Activated CD8-positive, alpha-beta memory T cell treated with anti-CD3 and anti-CD28 coated beads for 1 hour (primary cell): ENCODE measurements at places on chromosomes 16 and 17.
A peak's percentile ranks its signal among the peaks of the same experiment; 100 is the strongest.

- DNase-seq: no peak
Observed at GRCh38 chr17:33751702-33752065, 458.6 kb upstream of the ASIC2 start.

- no peak for DNase-seq
Observed at GRCh38 chr17:14760719-14761411, 460.0 kb downstream of the HS3ST3B1 start.

GRCh38 chr17:164303-165235 lies 16.9 kb downstream of the DOC2B start:
- DNase-seq: peak; percentile 15

DNA sequence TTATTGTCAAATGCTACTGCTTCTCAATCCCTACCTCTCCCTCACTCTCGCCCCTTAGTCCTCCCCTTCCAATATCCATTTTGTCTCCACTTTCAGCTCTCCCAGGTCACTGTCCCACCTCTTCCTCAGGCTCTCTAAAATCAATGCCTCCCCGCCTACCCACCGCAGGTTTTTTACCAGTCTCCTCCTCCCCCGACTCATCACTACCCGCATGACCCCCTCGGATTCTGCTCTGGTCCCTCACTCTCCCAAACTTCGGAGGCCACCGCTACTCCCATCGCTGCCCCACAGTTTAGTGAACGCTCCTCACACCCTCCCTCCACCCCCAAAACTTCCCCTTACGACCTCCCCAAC lies 513 bp downstream of the CRLF3 start:
- no peak for DNase-seq

GRCh38 chr17:81049372-81049911 lies 14.5 kb downstream of the BAIAP2 start:
- DNase-seq: no peak

- no peak for DNase-seq
Observed at GRCh38 chr17:47222047-47222446, 12.9 kb downstream of the MYL4 start.

DNA sequence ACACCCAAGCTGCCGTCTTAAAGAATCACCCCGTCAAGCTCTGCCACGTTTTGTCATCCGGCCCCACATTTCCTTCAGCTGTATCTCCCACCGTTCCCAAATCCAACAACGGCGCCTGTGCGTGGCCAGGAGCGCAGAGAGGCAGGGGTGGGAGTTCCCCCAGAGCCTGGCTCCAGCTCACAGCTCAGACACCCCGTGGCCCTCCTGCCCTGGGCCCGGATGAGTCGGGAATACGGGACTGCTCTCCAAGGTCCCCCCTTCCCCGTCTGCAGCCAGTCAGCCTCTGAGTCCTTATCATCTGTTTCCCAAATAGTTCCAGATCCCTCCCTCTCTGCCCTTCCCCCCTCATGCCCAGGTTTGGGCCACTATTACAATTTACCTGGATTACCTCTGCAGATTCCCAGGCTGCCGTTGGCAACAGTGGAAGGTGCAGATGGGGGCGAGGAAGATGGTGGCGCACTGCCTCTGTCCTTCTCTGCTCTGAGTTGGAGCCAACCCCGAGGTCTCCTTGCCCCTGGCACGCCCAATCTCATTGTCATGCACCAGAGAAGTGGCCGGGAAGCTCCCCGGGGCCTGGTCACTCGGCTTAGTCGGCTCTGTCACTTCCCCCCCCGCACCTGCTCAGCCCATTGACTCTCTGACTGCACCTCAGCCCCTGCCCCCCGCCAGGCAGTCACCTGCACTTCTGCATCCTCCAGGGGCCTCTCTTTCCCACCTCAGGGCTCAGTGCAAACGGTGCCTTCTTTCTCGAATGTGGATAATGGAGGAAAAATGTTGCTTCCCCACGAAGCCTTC lies 18.3 kb upstream of the RPTOR start:
- no peak for DNase-seq

DNA sequence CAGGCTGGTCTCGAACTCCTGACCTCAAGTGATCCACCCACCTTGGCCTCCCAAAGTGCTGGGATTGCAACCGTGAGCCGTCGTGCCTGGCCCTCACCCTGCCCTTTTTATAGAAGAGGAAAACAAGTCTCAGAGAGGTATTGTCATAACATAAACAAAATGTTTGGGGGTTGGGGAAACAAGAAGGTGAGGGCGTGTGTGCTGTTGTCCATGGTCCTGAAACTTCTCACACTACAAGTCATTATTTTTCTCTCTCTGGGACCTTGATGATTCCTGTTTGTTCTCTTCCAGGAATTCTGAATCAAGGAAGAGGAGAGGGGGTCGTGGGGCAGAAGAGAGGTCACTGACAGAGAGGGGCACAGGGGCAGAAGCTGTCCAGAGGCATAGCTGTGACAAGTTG lies 160.2 kb upstream of the LHX1 start:
- DNase-seq: no peak

- DNase-seq: no peak
Observed at GRCh38 chr17:19487024-19487600, 46.5 kb upstream of the SLC47A1 start.

DNA sequence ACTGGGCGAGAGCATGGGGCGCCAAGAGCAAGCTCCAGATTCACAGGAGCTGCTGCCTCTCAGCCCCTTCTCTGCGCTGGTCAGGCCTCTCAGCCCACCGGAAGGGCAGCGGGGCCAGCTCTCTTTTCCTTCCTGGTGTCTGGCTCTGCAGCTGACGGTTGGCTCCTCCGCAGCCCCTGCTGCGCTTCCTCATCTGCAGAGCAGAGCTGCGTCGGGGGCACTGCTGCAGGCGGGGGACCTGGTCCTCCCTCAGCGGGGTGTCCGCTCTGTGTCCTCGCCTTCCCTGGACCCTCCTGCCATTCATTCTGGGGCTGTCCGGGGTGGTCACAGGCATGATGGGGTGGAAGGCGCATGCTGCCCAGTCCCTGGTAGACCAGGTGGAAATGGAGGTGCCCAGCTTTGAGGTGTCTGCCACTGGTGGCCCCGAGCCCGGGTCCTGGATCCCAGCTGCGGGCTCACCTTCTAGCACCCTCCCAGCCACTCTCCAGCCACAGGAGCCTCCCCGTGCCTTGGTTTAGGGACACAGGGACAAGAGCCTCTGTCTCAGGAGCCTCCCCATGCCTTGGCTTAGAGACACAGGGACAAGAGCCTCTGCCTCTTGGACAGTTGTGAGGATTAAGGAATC lies 84.8 kb downstream of the IRF8 start:
- DNase-seq: no peak

DNA sequence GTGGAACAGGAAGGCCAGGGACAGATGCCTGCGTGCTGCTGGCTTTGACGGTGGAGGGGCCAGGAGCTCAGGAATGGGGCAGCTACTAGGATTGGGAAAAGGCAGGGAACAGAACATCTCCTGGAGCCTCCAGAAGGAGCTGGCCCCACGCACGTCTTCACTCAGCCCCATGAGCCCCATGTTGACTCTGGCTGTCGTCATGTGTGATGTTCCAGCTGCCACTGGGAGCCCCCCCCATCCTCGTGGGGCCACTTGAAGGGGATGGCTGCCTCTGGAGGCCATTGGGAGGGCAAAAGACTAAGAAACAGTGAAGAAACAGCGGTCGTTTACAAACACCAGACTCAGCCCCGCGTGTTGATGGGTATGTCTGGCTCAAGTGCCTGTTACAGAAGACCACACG lies 18.5 kb upstream of the APRT start:
- no peak for DNase-seq

DNA sequence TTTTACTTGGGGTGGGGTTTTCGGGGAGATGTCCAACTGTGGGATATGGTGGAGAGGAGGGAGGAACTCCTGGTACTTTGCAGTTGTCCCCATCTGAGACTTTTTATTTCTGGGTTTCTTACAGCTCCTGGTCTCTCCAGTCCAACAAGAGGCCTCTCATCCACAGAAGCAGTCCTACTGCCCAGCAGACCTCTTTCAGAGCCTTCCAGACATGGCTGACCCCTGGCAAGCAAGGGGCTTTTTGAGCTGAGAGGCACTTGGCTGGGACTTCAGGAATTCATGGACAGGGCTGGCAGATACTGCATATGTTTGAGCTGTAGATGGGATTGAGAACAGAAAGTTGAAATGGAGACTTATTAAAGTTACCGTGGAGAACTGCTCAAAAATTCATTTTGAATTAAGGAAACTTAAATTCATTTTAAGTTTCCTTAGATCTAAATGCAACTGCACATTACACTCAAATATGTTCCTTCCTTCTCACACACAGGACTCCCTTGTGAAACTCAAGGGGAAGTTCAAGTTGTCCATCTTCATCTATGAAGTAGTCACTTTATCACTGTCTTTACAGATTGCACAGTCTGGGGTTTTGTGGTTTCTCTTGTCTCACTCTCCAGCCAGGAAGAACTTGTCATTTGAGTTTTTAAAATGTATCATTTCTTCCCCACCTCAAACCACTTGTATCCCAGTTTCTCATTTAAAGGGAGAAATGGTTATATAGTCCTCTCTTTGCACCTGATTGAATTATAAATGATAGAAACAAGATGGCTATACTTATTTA lies 1.1 kb downstream of the LASP1NB start:
- DNase-seq: no peak

DNA sequence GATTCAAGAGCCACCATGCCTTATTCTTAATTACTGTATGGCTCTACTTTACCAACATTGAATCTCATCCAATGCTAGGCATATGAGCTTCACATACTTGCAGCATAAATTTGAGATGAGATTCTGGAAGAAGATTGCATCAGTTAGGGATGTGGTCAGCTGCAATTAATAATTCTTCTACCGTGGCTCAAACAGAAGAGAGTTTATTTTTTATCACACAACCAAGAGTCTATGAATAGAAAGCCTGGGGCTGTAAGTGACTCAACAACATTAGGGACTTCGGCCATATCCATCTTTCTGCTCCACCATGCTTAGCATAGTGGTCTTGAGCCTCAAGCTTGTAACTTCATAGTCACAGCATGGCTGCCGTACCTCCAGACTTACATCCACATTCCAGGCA lies 179.4 kb upstream of the IRX6 start:
- DNase-seq: no peak

GRCh38 chr16:76280421-76281215 lies 3.4 kb downstream of the CNTNAP4 start:
- DNase-seq: no peak

DNA sequence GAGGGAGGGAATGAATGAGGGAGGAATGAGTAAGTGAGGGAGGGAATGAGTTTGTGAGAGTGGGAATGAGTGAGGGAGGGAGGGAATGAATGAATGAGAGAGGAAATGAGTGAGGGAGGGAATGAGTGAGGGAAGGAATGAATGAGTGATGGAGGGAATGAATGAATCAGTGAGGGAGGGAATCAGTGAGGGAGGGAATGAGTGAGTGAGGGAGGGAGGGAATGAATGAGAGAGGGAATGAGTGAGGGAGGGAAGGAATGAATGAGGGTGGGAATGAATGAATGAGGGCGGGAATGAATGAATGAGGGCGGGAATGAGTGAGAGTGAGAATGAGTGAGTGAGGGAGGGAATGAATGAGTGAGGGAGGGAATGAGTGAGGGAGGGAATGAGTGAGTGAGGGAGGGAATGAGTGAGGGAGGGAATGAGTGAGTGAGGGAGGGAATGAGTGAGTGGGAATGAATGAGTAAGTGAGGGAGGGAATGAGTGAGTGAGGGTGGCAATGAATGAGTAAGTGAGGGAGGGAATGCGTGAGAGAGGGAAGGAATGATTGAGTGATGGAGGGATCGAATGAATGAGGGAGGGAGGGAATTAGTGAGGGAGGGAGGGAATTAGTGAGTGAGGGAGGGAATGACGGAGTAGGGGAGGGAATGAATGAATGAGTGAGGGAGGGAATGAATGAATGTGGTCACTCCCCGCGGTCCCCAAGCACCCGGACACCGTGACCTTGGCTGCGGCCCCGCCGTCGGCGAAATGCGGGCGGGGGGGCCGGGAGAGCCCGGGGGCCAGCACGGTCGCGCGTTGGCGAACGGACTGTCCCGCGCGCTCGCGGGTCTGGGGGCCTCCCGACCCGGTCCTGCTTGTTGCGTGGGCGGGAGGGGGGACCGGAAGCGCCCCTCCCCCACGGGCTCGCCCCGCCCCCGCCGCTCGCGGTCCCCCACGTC lies 1.1 kb upstream of the UBE2I start:
- DNase-seq: no peak

DNA sequence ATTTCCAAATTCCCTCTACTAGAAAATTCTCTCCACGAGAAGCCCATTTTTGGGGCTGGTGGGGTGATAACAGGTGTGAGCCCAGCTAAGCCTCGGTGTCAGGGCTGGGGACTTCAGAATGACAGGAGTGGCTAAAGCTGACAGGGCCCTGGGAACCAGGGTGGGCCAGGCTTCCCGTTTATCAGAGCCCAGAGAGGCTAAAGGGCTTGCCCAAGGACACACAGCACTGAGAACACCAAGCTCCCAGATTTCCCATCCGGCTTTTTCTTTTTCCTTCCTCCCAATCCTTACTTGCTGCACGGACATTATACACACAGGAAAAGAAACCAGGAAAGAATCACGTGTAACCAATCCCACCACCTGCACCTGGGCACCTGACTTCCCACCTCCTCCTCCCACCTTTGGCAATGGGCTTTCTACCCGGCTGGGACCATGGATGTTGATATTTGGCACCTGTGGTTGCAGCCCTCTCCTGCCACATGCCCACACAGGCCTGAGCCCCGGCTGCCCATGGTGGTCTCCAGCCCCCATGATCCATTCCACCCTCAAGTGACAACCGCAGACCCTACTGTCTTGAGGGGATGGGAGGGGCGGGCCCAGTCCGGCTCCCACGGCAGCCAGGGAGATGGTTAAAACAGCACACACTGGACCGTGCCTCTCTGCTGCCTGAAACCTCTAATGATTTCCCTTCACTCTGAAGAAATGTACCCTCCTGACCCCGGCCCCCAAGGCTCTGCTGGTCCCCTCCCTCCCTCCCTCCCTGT lies 78.9 kb downstream of the ENGASE start:
- DNase-seq: no peak

GRCh38 chr16:59690216-59690615 lies 956.1 kb upstream of the GOT2 start:
- DNase-seq: no peak
